Coronary artery (tissue), 2 donors: ENCODE measurements at places on chromosomes 4 and X.
A peak's percentile ranks its signal among the peaks of the same experiment; 100 is the strongest.

GRCh38 chr4:1050486-1051213 is 39.2 kb downstream of the FGFRL1 start:
- peak; percentile 63 for DNase-seq

- no peak for DNase-seq
Measured at GRCh38 chrX:70762285-70762684, 146.2 kb downstream of the TEX11 start.

- peak; percentile 76 for DNase-seq
Measured at GRCh38 chr4:74934016-74934831, 1.3 kb downstream of the PARM1 start.

- no peak for DNase-seq
Measured at GRCh38 chrX:34918856-34919255, 23.7 kb upstream of the FAM47B start.

DNA sequence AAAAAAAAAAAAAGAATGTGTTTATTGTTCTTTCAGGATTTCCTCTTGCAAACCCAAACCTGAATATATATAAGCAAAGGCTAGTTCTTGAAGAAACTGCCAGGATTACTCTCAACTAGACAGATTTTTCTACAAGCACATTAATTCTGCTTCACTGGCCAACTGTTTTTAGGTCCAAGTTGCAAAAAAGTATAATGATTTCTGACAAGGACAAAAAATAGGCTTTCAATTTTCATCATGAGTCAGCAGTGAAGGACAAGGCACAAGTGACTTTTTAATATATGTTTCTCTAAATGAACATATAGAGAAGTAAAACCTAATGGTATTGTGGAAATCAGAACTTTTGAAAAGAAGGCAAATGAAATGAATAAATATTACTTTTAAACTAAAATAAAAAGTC is 73.7 kb downstream of the ELOVL6 start:
- DNase-seq, result no peak

DNA sequence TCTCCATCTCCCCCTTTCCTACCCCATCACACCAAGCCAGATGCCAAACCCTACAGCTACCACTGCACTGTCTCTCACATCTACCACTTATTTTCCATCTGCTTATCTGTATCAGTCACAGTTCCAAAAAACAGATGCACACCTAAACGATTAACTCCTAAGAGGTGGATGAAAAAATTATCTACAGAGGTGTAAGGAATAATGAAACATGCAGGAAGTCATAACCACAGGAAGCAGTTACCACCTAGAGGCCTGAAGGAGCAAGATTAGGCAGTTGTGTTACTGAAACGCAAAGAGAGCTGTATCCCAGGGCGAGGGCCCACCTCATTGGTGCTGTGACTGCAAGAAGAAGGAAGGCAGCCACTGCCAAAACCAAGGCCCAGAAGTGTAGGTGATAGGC is 87.8 kb upstream of the FAM241A start:
- no peak for DNase-seq

GRCh38 chr4:184061582-184061981 is 156.1 kb downstream of the ENPP6 start:
- DNase-seq, result no peak

DNA sequence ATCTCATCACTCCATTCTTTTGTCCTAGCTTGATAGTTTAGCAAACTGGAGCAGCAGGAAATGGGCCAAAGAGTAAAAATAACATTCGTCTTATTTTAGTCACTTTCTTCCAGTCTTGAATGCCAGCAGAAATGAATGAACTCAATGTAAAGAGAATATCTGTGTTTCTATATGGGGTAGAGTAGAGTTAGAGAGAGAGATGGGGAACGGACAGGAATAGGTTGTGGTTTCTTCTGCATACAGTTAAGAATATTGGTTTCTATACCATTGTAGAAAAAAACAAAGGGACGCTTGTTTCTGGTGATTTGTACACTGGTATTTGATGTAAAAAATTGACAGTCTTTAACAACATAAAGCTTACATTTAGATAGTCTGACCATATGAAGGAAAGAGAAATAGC is 8.9 kb downstream of the GPR174 start:
- DNase-seq, result no peak

DNA sequence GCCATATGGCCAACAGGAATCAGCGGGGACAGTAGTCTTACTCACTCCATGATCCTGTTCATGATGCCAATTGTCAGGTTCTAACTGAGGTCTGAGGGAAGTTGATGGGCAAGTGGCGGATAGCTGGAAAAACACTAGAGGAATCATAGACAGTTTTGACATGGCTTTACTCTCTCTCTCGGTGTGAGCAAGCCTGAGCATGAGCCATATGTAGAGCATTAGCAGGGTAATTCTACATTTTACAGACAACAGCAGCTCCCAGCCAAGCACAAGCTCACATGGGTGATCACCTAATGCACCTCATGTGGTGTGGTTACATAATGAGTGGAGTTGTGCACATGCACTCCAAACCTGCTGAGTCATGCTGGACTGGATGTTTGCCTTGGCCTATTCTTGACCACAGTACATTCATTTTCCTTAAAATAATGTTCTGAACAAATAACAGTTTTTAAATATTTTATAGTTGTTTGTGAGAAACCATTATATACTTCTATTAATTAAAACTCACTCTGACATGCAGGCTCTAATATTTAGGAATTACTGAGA is 429.2 kb downstream of the GPAT3 start:
- DNase-seq, result no peak

- DNase-seq, result no peak
Measured at GRCh38 chr4:101865501-101866062, 75.1 kb downstream of the BANK1 start.

DNA sequence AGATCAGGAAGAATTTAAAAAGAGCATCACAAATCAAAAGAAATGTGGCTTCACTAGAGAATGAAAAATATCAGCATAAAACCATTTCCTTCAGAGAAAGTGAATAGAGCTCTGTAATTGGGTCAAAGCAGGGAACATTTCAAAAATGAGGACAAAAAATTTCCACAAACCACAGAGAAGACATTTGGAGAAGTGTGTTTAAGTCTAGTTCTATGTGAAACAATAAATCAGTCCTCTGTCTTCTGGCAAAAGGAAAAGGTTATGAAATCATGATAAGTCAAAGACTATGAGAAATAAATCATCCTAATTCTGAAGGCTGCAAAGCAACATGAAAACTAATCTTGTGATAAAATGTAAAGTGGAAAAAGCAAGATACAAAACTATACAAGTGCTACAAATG is 27.9 kb downstream of the SMPX start:
- no peak for DNase-seq

DNA sequence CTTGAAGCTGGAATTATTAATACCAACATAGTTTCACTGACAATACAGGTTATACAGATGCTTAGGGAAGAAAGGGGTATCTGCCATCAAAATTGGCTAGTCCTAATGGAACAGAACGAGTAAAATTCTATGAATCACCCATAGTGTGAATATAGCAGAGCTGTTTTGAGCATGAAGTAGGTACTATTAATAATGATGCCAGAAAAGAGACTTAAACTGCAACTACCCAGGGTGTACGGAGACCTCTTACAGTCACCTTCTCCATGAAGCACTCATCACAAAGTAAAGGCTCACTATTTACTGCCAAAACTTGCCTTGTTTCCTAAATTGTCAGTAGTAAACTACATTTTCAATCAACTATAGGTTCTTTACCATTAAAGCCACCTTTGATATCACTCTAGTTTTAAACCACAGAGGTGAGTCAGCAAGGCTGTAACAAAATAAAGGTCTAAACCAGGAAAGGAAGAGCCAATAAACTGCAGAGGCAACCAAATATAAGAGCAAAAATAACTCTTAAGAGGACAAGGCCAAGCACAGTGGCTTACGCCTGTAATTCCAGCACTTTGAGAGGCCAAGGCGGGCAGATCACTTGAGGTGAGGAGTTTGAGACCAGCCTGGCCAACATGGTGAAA is 114.4 kb downstream of the FRYL start:
- DNase-seq, result no peak

GRCh38 chr4:108454227-108454626 is 166.1 kb upstream of the RPL34 start:
- no peak for DNase-seq

DNA sequence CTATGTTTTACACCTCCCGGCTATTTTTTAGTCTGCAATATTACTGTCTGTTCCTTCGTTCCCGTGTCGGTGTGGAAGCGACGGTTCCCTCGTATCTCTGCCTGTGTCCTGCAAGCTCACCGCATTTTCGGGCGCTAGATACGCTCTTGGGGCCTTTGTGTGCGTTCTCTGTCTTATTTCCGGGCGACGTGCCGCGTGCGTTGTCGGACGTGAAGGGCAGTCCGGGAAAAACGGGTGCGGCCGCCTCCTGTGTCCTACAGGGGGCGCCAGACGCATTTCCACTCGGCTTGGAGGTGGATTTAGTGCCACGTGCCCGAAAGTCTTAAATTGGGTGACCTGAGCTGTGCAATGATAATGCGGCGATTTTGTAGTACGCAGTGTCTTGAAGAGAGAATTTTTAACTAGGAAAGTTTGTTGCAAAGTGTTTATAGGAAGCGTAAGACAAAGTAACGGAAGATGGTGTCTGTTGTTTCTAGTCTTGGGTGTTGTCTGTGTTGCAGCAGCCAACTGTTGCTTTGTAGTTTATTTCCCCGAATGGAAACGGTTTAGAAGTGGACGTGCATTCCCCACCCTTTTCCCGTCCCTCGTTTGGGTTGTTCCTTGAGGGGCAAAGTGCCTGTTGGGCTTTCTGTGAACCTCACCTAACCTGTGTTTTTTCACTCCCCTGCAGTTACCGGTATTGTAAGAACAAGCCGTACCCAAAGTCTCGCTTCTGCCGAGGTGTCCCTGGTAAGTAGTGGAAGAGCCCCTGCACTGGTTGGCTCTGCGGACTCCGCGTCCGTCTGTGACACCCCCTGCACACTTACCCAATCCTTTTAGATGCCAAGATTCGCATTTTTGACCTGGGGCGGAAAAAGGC is 720 bp downstream of the RPL10 start:
- peak; percentile 86 for DNase-seq

GRCh38 chr4:105666693-105667092 is 41.8 kb downstream of the INTS12 start:
- DNase-seq, result no peak

DNA sequence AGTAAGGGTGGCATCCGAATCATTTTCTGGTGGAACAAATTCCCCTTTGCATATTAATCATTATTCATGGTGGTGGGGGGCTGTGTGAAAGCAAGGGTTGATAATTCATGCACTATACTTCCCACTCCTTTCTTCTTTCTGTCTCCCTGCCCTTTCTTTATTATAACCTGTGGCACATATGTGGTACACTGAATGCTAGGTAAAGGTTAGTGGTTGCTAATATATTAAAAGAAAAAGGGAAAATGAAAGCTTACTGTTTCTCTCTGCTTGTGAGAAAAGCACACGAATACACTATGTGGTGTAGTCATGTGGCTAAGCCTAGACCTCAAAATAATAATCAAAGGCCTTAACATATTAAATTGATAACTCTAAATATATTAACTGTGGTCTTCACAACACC is 178.4 kb upstream of the RPS6KA3 start:
- DNase-seq, result no peak

GRCh38 chrX:135973025-135973547 is 702 bp downstream of the MMGT1 start:
- DNase-seq, result no peak

GRCh38 chr4:11404431-11404830 is 24.3 kb downstream of the HS3ST1 start:
- DNase-seq, result no peak

DNA sequence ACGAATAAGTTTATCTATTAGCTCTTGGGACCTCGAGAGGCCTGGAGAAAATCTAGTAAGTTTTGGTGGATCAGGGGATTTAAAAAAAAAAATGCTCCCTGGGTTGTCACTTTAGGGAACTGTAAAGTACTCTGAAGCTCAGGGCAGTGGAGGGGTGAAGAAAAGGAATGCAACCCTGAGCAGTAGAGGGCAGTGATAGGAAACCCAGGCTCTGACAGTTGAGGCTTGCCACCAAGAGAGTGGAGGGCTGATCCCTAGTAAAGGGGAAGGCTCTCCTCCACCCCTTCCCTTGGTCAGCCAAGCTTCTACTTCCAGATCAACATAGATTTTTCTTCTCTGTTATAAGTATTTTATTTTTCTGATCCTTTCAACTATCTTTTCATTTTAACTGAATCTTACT is 73.1 kb downstream of the FBXO8 start:
- DNase-seq, result no peak

- no peak for DNase-seq
Measured at GRCh38 chr4:163107754-163108153, 58.9 kb downstream of the NAF1 start.

DNA sequence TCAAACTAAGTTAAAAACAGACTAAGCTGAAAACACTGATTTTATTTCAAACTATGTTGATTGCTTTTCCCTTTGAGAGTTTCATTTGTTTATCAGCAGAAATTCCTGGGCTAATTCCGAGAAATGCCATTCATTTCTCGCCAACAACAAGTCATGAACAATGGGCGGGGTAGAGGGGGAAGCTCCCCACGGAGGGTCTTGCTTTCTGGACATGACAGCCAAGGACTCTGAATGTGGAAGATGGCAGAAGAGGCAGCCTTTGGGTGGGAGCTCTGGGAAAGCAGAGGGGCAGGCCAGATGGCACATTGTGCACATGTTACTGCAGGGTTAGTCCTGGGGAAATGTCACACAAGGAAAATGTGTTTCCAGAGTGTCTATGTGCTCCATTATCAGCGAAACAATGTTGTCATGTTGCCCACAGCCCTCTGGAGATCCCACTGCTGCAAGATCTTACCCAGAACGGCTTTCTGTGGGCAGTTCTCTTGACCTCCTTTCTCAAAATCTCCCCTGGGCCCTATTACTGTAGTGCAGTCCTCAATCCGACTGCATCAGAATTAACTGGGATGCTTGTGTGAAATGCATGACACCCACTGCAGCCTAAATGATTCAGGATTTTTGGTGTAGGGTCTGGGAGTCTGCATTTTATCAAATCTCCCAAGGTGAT is 45.0 kb downstream of the CHRDL1 start:
- DNase-seq, result no peak

- no peak for DNase-seq
Measured at GRCh38 chrX:10800796-10801195, 180.4 kb upstream of the MID1 start.

DNA sequence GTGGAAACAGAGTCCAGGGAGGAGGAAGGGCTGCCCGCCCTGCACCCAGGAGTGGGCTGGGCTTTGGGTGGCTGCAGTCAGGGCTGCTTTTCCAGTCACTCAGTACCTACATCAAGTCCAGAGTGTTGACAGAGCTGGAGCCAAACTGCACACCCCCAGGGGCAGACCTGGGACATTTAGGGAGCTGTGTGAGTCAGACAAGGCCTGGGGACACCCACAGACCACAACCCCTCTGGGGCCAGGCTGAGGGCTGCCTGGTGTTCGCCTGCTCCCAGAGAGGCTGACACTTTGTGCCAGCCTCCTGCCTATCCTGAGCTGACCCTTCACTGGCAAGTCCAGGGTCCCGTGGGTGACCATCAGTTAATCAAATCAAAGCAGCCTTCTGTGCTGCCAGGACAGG is 240.0 kb downstream of the BCOR start:
- DNase-seq, result no peak

DNA sequence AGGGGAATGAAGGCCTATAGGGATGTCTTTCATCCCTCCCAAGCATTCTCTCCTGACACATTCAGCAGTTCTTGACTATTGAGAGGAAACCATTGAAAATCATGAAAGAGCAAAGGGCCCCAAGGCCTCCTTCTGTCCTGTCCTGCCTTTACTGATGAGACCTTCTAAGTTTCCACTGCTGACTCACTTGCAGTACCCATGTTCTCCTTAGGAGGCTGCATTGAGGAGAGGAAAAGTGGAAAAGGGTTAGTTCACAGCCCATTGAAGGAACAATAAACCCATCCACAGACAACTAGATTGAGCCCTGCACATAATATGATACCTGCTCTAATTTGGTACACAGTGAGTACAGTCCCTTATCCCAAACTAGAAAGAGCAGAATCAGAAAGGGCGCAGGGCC is 115.1 kb upstream of the PNPLA4 start:
- no peak for DNase-seq
